ENCODE measurements at places on chromosomes 5 and 9.

DNA sequence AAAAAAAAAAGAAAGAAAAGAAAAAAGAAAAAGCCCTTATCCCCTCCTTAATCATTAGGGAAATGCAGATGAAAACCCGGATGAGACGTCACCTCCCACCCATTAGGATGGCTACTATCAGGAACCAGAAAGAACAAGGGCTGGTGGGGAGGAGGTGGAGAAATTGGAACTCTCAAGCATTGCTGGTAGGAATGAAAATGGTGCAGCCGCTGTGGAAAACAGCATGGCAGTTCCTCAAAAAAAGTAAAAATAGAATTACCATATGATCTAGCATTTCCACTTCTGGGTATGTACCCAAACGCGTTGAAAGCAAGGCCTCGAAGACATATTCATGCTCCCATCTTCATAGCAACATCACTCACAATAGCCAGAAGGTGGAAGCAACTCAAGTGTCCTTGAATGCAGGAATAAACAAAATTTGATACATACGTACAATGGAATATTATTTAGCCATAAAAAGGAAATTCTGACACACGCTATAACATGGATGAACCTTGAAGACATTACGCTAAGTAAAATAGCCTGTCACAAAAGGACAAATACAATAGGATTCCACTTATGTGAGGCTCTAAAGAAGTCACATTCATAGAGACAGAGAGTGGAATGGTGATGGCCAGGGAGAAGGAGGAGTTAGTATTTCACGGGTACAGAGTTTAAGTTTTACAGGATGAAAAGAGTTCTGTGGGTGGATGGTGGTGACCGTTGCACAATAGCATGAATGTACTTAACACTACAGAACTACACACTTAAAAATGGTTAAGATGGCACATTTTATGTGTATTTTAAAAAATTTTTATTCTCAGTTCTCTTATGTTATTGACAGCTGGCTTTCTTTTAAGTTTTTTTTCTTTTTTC is 166.8 kb upstream of the IER5L start:
- no peak for DNase-seq

DNA sequence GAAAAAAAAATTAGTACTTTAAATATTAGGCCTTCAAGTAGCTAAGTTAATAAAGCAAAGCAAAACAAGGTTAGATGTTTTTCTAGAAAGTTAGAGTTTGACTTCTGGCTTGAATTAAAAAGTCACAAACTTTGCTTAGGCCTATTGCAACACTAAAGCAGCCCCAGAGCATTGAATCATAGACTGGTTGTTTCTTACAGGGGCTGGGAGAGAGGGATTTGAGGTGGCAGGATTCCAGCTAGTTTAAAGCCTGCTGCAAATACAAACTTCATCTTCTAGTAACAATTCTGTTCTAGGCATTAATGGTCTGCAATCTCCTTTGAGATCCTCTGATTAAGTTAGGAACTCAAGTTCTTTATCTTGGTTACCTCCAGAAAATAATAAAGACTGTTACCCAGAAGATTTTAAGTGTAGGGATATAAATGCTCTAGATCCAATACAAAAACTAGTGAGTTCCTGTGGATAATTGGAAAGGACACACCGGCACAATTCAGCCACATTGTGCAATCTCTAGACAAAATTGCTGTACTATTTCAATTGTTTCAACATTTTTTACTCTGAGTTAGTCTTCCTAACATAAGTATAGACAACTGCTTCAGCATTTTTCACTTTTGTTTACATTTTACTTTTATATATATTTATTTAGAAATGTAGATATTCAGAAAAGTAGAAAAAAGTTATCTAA is 12.6 kb downstream of the OR13C5 start:
- DNase-seq, result no peak

GRCh38 chr9:29282121-29282520 is 1708.8 kb upstream of the C9orf72 start:
- no peak for DNase-seq

DNA sequence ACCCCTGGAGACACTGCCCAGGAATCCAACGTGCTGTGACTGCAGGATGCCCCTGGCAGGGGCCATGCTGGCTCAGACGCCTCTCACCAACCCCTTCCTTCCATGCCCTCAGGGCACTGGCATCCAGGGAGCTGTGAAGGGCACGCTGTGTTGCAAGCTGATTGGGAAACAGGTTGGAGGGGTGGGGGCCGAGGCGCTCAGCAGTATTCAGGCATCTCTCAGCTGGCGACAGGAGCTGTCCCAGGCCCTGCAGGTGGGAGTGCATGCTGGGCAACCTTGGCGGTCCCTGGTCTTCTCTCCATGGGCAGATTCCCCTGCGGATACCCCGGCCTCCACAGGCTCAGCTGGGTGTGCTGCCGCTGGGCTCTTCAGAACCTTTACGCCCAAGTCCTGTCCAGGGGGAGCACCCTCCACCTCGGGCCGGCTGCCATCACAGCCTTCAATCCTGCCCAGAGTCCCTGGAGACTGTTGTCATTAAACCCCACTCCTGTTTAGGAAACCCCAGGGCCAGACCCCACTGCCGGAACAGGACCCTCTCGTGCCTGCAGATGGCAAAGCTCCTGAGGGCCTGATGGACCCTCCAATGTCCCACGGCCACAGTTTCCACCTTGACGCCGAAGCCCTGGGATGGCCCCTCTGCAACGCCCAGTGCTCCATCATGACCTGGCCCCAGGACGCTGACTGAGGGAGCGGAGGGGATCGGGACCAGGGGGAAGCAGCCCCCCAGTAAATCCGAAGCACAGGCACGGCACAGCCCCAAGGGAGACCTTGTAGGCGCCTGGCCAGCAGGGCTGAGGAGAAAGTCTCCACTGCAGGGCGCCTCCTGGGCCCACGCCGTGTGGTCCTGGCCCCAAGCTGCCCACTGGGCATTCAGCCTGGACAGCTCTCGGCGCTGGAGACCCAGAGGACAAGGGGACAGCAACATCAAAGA is 9.3 kb downstream of the TPPP start:
- no peak for DNase-seq

GRCh38 chr5:154753792-154754191 is 1.4 kb upstream of the LARP1 start:
- no peak for DNase-seq

DNA sequence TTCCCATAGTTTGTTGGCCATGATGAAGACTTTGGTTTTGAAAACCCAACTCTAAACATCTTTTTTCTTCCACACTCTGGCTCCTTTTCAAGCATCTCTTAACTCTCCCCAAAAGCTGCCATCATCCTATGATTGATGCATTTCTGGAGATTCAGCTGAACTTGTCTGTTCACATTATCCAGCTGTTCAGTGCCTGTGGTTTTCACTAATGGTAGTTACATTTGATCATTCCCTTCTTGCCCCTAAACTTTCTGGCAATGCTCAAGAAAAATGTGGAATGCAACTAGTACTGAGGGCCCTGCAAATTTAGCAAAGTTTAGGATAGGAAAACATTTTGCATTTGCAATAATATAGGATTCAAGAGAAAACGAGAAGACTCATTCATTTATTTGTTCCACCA is 267.5 kb downstream of the ENC1 start:
- no peak for DNase-seq

- no peak for DNase-seq
These were observed 2.0 kb upstream of the IRF1 start for GRCh38 chr5:132492386-132493125.

- DNase-seq, result no peak
These were observed 450.0 kb downstream of the CCDC171 start for GRCh38 chr9:16002816-16003215.

DNA sequence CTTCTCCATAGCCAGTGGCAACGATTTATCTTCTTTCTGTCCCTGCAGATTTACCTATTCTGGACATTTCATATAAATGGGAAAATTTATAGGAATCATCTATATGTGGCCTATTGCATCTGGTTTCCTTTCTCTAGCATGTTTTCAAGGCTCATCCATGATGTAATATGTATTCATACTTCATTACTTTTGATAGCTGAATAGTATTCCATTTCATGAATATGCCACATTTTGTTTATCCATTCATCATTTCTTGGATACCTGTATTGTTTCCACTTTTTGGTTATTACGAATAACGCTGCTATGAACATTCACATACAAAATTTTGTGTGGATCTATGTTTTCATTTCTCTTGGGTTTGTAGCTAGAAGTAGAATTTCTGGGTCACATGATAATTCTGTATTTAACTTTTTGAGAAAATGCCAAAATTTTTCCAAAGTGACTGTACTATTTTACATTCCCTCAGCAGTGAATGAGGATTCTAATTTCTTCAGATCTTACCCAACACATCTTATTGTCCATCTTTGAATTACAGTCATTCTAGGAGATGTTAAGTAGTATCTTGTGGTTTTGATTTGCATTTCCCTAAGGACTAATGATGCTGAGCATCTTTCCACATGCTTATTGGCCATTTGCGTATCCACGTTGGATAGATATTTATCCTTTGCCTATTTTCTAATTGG is 3.6 kb downstream of the IARS1 start:
- no peak for DNase-seq

Measured in NCI-H2081 treated with DMSO at 0.1 percent for 48 hours (cell line).